Activated CD4-positive, alpha-beta T cell treated with anti-CD3 and anti-CD28 coated beads for 24 hours (primary cell): ENCODE measurements at places on chromosomes 16 and 17.

- no peak for DNase-seq
These were observed 40.9 kb downstream of the SKAP1 start for GRCh38 chr17:48388955-48389743.

DNA sequence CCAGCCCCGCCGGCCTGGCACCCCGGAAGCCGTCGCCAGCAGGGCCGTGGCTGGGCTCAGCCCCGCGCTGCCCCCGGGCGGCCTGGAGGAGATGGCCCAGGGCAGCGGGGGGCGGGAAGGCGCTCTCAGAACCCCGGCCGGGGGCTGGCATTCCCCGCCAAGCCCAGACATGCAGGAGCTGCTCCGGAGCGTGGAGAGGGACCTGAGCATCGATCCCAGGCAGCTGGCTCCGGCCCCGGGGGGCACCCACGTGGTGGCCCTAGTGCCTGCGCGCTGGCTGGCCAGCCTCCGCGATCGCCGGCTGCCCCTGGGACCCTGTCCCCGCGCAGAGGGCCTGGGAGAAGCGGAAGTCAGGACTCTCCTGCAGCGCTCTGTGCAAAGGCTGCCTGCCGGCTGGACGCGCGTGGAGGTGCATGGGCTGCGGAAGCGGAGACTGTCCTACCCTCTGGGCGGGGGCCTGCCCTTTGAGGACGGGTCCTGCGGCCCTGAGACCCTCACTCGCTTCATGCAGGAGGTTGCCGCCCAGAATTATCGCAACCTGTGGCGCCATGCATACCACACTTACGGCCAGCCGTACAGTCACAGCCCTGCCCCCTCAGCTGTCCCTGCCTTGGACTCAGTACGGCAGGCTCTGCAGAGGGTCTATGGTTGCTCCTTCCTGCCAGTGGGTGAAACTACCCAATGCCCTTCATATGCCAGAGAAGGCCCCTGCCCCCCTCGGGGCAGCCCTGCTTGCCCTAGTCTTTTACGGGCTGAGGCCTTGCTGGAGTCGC lies 551 bp downstream of the WDR81 start:
- no peak for DNase-seq

DNA sequence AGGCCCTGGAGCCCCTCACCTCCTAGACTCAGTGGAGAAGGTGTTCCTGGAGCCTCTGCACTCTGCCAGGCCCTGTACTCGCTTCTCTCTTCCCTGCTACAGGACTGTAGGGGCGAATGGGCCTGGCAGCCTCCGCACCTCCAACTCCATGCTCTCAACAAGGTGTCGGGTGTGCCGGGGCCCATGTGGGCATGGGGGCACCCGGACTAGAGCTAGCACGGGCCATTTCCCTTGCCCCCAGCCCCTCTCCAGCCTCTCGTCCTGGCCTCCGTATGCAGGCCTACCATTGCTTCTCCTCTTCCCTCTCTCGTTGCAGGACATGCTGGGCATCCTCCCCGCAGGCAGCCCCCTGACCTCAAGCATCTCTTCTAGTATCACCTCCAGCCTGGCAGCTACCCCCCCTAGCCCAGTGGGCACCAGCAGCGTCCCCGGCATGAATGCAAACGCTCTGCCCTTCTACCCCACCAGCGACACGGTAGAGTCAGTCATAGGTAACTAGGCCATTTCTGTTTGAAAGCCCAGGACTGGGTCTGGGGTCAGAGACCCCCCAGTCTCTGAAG lies 25.8 kb downstream of the UNC13D start:
- DNase-seq, result no peak

DNA sequence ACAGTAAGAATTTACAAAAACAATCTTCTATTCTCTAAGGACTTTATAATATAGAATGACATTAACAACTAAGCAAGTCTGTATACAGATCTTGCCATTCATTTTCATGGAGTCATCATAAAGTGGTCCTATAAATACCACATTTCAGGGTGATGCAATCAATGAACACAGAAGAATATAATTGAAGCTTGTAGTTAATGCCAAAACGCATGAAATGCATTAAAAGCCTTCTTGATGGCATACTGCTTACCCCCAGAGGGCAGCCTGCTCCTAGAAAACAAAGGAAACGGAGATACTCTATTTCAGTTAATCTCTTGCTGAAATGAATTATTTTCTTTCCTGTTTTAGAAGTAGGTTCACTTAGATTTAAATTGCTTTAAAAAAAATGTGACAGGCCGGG lies 45.2 kb upstream of the STAC2 start:
- DNase-seq, result no peak

DNA sequence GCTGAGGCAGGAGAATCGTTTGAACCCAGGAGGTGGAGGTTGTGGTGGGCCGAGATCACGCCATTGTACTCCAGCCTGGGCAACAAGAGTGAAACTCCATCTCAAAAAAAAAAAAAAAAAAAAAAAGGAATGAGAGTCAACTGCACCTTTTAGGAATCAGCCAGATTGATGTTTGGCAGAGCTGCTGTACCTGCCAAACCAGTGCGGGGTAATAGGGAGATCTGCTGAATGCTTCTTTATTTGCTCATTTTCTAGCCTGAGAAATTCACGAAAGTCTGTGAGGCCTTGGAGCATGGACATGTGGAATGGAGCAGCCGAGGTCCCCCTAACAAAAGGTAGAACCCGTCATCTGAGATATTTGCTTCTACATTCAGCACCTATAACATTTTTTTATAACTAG lies 18.4 kb downstream of the OGFOD1 start:
- no peak for DNase-seq

DNA sequence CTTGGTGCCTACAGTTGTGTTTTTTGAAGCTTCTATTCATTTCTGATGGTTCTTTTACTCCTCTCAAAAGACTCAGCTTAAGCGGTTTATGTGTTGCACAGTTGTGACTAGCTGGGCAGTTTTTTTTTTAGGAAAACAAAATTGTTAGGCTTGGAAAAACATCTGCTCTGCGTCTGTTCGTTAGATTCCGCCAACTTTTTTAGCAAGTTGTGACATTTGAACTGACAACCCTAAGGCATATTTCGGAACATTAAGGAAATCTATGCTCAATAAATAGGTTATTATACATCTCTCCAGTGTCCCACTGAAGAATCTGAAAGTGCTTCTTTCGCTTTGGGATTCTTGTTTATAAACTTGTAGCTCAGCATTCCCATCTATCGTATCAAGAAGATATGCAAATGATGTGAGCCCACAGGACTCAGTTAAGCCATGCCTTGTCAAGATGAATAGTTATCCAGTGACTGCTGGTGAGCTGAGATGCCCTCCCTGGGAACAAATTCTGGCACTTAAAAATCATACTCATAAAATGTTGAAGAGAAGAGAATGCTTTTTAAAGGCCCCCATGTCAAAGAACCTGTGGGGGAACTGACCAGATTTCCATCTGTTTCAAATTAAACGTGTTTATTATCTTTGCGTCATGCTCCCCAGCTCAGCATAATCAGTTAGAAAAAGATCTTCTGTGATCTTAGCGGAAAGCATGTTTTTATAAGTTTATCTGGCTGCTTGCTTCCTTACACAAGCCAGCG lies 109.0 kb upstream of the FAM20A start:
- DNase-seq, result no peak

DNA sequence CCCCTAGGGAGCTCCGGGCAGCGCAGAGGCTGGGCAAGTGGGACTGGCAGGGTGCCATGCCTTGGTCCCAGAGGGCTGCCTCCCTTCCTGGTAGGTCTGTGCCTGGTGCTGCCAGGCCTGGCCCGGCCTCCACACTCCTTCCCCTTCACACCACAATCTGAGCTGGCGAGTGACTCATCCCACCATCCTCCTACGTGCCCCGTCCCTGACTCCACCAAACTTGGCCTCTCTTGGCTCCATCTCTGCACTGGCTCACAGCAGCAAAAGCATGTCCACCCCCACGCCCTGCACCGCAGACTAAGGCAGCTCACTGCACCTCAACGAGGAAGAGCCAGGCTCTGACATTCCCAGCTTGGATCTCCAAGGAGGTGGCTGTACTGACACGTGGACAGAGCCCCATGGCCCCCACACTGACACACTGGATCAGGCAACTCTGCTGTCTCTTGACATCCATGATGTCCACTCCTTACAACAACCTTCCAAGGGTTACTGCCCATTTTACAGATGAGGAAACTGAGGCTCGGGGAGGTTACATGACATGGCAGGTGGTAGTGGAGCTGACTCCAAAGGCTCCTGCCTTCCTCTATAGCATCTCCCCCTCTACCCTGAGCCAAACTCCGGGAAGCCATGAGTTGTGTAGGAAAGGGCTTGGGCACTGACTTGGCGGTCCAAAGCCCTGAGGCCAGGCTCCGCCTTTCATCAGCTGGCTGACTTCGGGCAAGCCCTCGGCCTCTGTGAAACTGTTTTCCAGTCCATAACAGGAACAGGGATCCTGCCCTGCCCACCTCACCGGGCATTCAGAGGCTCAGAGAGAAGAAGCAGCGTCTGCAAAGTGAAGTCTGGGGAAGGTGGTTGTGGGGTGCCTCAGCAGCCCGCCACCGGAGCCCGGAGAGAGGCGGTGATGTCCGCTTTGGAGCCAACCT lies 20.1 kb upstream of the KRT19 start:
- peak; percentile 65 for DNase-seq

DNA sequence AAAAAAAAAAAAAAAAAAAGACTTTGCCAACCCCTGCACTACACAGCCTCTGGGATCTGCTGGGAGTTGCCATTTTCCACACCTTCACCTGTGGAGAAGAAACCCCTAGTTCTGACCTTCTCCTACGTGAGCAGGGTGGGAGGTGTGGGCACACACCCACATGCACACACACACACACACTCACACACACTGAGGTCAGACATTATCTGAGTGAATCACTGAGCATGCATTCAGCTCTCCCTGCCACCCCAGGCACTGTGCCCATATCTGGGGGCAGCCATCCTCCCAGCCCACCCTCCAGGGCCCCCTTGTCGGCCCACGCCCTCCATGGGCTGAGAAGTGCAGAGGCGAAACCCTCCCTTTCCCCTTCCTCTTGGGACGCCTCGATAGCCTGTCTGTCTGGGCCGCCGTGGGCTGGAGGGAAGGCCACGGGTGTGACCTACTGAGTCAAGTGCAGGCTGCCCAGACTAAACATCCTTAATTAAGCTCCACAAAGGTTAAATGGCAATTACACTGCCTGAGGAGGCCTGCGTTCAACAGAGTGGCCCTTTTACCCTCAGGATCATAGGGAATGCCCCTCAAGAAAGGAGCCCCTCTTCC lies 143.8 kb downstream of the C16orf95 start:
- DNase-seq, result no peak

GRCh38 chr17:3795390-3796102 lies 5.4 kb downstream of the ITGAE start:
- DNase-seq, result no peak

DNA sequence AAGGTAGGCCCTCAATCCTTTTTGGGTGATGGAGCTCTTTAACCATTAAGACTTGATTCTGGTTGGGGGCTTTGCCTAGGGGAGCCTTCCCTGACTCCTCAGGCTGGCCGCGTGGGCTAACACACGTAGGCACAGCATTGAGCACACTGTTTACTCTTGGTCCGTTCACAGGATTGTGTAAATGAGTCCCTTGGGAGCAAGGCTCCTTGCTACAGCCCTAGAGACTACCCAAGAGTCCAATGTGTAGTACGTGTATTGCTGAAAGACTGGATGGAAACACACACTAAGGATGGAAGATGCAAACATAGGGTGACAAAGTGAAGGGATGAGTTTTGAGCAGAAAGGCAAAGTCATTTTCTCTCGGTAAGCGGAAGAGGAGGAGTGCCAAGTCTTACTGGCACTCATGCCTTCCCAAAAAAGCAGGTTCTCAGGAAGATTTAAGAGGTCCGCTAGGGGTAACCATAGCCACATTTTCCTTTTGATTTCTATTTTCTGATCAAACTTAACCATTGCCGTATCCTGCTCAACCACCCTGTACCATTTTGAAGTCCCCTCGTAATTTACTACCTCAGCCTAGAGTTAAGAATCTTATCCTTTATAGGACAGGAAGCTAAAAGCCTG lies 911 bp upstream of the ITGA2B start:
- DNase-seq, result no peak

- DNase-seq, result no peak
These were observed 57.0 kb downstream of the GRB2 start for GRCh38 chr17:75348386-75349012.

DNA sequence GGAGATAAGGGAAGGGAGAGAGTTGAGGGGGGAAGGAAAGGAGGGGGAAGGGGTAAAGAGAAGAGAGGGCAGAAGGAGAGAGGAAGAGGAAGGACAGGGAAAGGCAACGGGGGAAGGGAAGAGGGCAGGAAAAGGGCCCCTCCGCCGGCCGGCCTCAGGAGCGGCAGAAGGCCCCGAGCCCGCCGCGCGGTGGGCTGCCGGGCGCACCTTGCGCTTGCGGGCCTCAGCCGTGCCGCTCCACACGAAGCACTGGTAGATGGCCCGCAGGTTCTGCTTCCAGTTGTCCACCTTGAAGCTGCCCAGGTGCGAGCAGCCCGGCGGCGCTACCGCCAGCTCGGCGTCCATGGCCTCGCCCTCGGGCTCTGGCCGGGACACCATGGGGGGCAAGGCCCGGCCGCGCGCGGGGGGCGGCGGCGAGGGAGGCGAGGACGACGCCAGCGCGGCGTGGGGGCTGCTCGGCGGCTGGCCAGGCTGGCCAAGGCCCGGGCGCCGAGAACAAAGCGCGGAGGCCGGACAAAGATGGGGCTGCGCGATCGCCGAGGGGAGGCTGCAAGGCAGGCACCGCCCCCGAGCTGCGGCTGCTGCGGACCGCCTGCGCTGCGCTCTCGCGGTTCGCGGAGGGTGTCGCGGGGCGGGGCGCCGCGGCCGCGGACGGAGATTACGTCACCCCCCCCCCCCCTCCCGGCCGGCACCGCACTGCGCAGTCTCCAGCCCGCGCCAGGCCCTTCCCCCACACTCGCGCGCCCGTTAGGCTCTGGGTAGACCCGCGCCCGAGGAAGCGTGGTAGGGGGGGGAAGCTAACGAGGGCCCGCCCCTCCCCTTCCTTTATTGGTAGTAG lies at the start of gene USP22:
TSS of gene USP22 (minus strand) at position 554 of the 838 bp plus-strand sequence. CDS start at position 378, 176 bp downstream.
- no peak for DNase-seq

DNA sequence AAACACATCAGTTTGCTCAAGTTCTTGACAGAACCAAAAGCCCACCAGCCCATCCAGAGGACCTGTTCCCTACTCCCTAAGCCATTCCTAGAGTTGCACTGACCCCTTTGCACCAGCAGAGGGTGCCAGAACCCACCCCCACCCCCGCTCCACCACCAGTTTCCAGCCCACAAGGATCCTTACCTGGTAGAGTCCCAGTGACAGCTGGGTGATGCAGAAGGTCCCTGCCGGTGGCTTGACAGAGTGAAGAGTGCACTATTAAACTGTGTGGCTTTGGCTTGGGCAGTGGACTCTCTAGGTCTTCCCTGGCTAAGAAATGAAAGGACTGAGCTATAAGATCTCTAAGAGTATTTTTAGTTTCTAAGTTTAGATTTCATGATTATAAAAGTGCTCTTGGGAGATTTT lies 73.3 kb upstream of the MTMR4 start:
- peak; percentile 33 for DNase-seq

DNA sequence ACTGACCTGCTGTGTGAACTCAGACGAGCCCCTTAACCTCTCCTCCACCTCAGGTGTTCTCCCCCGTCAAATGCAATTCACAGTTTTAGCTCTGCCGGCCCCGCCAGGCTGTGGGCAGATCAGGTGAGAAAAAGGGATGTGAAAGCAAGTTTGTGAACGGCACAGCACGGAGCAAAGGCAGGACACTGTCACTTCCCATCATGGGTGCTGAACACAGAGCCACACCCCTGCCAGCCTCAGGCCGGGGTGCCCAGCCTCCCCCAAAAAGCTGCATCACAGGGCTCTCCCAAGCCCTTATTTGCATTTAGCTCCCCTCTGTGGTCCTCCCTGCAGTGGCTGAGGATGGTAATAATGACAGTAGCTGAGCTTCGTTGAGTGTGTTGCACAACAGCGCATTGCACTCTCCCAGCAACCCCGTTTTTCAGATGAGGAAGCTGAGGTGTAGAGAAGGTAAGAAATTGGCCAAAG lies 88.8 kb upstream of the TNRC6C start:
- DNase-seq, result no peak

GRCh38 chr16:84303023-84303422 lies 8.3 kb downstream of the WFDC1 start:
- no peak for DNase-seq

GRCh38 chr17:4505187-4505586 lies 6.5 kb downstream of the SPNS2 start:
- DNase-seq, result no peak
